ENCODE measurements at places on chromosomes 1 and 21. TPM values are rescaled to one million over a fixed set of nuclear protein-coding genes. Genes with fewer than 3 reads are reported as not detected.

GRCh38 chr1:81408419-81408818 is 392.3 kb upstream of the ADGRL2 start:
- no peak for DNase-seq

GRCh38 chr1:193299038-193299437 is 112.6 kb upstream of the B3GALT2 start:
- DNase-seq: no peak

The EFNA3 gene
- total RNA-seq: 1.5 TPM

- no peak for DNase-seq
Observed at GRCh38 chr1:66397192-66397591, 136.8 kb upstream of the SGIP1 start.

The USP24 gene
- 28.2 TPM for total RNA-seq

GRCh38 chr1:207922554-207922953 is 11.6 kb upstream of the CD34 start:
- DNase-seq: no peak

The ADGRL4 gene
- 170 TPM for total RNA-seq

GRCh38 chr1:41241354-41241748 is 755 bp downstream of the SCMH1 start:
- no peak for DNase-seq

The KRTAP13-4 gene
- total RNA-seq: not detected

DNA sequence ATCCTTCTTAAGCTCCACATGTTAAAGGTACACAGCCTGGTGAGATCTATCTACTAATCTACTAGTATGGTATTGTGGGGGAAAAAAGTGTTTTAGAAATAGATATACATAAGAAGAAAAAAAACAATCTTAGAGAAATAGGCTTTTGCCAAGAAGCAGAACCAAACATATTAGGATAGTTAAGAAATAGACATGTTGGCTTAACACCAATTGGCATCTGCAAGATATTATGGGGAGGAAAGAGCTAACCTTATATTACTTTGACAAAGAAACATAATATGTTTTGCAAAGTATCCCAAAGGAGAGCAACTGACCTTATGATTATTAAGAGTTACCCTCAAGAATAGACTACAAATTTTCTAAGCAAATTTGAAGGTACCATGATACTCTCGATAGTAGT is 202.9 kb downstream of the BRINP3 start:
- DNase-seq: no peak

The OR2L8 gene
- not detected for total RNA-seq

DNA sequence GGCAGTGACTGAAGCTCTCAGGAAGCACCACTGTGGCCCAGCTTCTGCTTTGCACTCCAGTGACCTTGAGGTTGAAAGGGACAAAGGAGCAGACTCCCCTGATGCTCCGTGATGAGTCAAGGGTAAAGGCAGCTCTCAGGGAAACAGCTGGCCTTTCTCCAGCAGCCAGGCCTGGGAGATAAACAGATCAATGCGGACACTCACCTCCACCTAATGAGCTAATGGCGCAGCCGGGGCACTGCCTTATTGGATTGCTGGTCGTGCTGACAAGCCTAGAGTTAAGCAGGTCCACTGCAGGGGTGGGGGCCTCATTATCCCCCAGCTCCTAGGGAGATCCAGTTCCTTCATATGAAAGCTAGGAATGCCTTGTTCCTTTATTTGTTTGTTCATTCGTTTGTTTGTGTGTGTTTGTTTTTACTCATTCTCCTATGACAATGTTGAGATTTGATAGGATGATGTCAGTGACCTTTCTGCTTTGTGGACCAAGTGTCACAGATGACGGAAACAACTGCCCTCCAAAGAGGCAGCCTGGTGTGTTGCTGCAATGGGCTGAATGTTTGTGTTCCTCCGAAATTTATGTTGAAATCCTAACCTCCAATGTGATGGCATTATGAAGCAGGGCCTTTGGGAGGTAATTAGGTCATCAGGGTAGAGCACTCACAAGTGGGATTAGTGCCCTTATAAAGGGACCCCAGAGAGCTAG is 141.4 kb upstream of the BEND5 start:
- DNase-seq: no peak

GRCh38 chr1:2148691-2149090 is 45.9 kb downstream of the FAAP20 start:
- DNase-seq: peak; percentile 42

The RNF115 gene
- total RNA-seq: 12.3 TPM

The KRTAP13-1 gene
- total RNA-seq: not detected

GRCh38 chr1:182910143-182910542 is 42.8 kb downstream of the SHCBP1L start:
- DNase-seq: no peak

DNA sequence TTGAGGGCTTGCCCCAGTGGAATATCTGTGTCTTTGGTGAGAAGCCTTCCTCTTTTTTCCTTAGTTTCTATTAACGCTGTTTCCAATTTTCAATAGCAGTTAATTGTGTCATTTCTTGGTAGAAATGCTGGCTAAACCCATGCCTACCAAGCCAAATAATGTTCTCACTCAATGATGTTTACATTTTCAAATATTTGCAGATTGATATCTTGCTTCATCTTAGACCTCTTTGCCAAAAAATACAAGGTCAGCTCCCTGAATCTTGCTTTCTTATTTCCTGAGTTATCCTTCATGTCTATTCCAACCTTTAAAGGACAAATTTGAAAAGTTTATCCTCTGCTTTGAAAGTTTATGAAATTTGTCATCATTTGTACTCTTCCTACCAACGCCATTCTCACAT is 5.1 kb downstream of the KCNJ15 start:
- DNase-seq: no peak

The TNFRSF4 gene
- total RNA-seq: 58.5 TPM

The GBP6 gene
- total RNA-seq: not detected

DNA sequence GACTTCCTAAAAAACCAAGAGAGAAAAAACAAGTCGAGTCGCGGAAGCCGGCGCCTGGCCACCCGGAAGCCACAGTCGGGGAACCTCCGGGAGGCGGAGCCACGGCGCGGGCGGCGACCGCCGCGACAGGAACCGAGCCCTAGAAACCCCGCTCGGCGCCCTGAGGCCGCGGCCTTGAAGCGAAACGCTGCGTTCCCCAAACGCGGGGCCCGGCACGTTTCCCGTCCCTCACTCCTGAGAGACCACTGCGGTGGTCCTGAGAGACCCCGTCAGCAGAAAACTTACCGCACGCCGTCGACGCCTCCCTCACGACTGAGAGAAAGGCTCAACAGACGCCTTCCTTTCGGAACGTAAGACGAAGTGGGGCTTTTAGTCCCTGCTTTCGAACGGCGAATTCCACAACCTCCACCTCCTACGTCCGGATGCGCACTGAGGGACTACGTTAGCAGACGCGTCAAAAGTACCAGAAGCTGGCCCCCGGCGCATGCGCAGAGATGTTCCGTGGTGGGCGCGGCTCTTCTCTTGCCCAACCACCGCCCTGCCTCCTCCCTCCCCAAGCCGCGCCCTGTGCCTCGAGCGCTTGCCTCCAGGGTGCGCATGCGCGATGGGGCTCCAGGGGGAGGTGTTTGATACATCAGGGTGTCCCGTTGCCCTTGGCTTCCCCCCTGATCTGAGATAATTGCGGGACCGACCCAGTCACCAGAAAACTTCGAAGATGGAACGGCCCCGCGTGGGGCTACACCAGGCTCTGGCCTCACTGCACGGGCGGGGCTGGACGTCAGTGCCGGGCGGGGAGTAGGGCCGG is at the start of gene RSRP1:
RSRP1 (minus strand) TSS at position 431 of the 805 bp plus-strand sequence. CDS start 491 bp downstream, outside the sequence.
- peak; percentile 70 for DNase-seq

DNA sequence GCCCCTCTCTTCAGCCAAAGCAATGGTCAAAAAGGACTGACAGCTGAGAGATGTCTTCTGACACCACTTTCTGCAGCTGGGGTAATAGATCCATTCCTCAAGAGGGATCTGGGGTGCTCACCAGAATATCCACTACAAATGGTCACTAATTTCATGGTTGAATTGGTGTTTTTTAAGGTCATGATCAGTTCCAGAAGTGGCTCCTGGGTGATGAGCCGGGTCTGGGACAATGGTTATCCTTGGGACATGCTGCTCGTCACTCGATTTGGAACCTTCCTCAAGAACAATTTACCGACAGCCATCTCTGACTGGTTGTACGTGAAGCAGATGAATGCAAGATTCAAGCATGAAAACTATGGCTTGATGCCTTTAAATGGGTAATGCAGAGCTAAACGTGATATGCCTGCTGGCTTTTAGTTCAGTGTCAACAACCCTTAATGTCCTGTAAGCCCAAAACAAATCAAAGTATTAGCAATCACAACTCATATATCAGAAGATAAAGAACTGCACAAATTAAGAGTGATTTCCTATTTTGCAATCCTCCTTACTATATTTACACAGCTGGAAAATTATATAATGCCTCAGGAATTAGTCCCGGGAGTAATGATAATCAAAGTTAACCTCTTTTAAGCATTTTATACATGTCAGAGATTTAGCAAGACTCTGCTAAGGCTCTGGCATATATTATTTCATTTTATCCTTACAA is 20.1 kb downstream of the FMO3 start:
- no peak for DNase-seq

DNA sequence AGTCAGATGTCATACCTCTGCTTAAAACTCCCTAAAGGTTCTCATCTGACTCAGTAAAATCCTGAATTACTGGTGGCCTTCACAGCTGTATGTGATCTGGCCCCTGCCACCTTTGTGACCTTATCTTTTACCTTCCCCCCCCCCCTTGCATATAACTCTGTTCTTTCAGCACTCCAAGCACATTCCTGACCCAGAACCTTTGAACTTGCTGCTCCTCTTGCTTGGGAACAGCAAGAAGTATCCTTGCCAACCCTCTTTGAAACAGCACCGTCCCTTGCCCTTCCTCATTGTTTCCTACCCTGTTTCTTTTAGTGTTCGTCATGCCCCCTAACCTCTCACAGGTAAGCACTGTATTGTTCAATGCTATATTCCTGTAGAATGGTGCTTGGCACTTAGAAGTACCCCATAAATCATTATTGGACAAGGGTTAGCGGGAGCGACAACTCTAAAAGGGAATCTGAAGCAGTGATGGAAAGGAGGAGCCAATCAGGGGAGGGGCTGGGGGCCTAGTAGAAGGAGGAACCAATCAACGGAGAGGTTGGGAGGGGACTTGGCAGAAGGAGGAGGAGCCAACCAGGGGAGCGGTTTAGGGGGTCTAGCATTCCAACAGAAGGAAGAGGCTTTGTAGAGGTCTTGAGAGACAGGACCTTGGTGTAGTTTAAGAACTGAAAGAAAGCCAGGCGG is 13.9 kb downstream of the CACHD1 start:
- no peak for DNase-seq

- DNase-seq: no peak
Observed at GRCh38 chr1:91643431-91643830, 142.8 kb downstream of the CDC7 start.

The KRTAP10-12 gene
- total RNA-seq: not detected

DNA sequence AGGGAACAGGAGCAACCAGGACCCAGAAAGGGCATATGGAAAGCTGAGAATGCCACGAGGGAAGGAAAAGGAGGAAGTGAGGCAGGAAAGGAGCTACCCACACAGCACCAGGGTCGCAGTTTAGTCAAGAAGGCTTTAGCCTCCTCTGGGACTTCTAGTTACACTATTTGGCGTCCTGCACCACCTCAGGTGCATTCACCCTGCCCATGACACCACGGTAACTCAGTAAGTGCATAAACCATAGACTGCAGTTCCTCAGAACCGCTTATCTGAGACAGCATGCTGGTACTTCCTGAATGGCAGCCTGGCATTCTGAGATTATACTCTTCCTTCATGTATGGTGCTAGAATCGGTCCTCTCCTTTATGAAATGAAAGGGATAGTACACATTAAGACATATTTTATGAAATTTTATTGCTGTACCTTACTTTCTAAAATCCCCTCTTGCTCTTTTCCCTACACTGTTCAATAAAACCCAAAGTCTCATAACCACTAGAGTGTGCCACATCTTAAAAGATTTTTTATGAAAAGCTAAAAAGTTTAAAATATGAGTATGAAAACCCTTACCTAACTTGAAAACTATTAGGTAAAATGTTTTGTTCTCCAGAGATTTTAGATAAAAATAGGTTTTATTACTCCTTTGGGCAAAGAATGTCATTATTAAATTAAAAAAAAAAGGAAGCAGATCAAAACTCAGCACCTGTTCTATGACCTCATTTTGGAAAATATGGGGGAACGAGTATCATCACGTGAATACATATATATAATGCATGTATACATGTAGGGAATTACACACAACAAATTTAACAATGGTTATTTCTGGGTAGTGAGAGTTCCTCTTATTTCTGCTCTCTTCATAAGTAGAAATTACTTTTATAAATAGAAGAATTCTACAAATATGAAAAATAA is 67.3 kb downstream of the VAV3 start:
- no peak for DNase-seq

DNA sequence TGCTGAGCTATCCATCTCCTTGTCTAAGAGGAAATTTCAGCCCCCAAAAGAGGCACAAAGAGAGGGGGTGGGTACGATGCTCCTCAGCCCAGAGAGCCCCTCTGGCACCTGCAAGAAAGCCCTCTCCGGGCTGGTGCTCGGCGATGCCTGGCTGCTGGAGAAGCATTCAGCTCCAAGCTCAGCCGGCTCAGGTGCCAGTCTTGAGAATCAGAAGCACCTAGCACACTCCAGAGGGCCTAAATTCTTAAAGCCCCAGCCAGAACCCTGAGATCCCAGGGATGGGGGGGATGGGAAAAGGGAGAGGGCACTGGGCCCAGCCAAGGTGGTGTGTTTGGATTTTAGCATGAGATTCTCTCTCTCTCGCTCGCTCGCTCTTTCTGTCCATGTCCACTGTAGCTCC is 2.9 kb downstream of the GRIK3 start:
- DNase-seq: no peak

The DIO1 gene
- not detected for total RNA-seq

DNA sequence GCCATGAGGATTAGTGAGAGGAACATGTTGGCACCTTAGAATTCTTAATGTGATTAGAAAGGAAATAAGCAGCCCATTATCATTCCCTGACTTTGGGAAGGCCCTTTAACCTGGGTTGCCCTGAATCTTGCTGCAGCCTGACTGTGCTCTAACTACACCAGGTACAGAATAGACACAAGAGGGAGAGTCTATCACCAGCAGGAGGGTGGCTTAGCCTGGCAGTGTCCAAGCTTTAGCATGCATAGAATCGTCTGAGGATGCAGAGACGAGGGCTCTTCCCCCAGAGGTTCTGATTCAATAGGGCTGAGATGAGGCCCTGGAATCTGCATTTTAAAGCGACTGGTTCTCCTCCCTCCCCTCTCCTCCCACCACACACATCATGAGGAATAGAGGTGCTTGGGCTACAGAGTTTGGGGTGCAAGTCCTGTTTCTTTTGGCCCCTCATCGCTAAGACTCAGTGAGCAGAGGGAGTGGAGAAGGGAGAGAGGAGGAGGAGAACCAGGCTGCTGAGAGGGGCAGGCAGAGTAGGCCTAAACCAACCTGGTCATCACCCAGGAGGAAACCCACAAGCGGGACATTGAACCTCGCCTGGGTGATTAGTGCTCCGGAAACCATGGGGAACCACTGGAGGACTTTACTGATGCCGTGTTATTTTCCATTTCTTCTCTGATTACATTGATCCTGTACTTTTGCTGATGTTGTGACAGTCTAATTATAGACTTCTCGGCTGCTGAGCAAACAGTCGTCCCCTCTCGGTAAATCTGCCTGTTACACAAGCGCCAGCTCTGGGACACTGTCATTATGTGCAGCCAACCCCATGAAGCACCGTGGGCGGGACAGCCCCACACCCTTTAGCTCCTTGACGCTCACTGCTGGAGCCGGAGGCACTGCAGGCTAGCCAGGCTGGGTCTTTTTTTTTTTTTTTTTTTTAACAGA is 6.3 kb upstream of the TENT5C start:
- no peak for DNase-seq

The PDZK1IP1 gene
- total RNA-seq: not detected

- no peak for DNase-seq
Observed at GRCh38 chr1:16625497-16626408, 12.4 kb upstream of the NBPF1 start.

- no peak for DNase-seq
Observed at GRCh38 chr1:162471290-162471853, 26.2 kb upstream of the UHMK1 start.

The TAS1R1 gene
- total RNA-seq: not detected
